ENCODE measurements at places on chromosomes 6 and 20. TPM values are rescaled to one million over a fixed set of nuclear protein-coding genes. Genes with fewer than 3 reads are reported as not detected.
A peak's percentile ranks its signal among the peaks of the same experiment; 100 is the strongest.

KIF25 gene
- total RNA-seq, result not detected

C6orf58 gene
- total RNA-seq, result not detected

CABLES2 gene
- 0.85 TPM for total RNA-seq

GPRC6A gene
- total RNA-seq, result not detected

ENPP5 gene
- not detected for total RNA-seq

MMP24 gene
- total RNA-seq, result 0.88 TPM

KHDRBS2 gene
- total RNA-seq, result not detected

NR2E1 gene
- total RNA-seq, result not detected

SDC4 gene
- 79.3 TPM for total RNA-seq

NOTCH4 gene
- total RNA-seq, result 44.3 TPM

SRMS gene
- total RNA-seq, result not detected

GINS1 gene
- 20.8 TPM for total RNA-seq

PGBD1 gene
- total RNA-seq, result 10.2 TPM

DNA sequence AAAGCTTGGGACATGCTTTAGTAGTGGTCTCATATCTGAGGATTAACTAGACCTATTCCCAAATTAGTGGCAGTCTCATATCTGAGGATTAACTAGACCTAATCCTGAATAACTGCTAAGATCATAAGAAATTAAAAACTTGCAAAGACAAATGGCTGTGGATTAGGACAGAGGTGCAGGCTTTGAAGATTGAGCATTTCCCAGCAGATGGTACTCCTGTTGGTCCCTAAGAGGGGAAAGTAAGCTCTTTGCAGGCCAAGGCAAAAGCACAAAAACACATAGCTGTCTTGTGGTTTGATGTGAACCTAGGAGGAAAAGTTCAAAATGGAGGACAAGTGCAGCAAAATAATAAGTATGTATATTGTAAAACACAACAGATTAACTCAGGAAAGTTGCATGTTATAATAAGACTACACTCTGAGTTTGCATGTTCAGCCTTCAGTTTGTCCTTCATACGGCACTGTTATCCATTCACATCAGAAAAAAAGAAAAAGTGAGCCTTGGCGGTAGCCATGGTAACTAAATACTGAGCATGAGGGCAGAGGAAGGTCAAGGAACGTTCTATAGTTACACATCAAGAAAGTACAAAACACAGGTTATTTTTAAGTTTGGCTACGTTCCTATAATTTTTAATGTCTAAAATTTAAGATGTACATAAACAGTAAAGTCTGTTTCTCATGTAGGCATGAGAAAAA lies 62.8 kb downstream of the FILIP1 start:
- DNase-seq, result peak; percentile 76

DNA sequence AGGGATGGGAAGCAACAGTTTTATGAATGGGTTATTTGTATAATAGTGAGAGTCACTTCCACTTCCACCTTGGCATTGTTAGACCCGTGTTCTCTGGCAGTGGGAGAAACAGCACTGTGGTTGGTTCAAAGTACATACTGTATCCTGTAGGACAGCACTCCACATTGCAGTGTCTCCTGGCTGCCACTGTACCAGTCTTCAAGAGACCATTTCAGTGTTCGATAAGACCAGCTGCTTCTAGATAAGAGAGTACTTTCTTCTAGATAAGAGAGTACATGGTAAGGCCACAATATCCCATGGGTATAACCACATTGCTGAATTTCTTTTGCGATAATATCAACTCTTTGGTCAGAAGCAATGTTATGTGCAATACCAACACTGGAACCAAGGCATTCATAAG lies 28.8 kb downstream of the FITM2 start:
- DNase-seq, result no peak

GRCh38 chr20:15642109-15642508 lies 931.1 kb downstream of the KIF16B start:
- no peak for DNase-seq

- DNase-seq, result no peak
Measured at GRCh38 chr6:30267423-30267822, 54.2 kb upstream of the TRIM26 start.

- DNase-seq, result no peak
Measured at GRCh38 chr20:4111440-4112411, 96.4 kb upstream of the RNF24 start.

GRCh38 chr6:46254331-46254730 lies 83.6 kb upstream of the ENPP5 start:
- DNase-seq, result no peak

DNA sequence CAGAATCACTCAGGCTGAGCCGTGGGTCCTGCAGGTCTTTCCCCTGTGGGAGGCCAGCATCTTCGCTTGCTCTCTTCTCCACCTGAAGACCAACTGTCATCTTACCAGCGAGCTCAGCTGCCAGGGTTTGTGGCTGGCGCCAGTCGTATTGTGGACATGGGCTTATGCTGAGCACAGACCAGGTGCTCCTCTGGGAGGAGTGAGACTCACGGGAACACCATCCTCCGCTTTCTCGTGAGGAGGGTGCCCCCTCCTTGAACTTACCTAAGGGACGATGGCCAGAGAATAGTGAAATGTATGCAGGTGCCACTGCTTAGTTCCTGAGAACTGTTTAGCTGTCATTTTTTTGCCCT lies 17.1 kb downstream of the WRNIP1 start:
- DNase-seq, result no peak

GRCh38 chr20:33840160-33840559 lies 29.0 kb downstream of the CHMP4B start:
- no peak for DNase-seq

- DNase-seq, result no peak
Measured at GRCh38 chr6:90080876-90081481, 186.7 kb downstream of the GJA10 start.

GRCh38 chr6:74780831-74781230 lies 425.0 kb downstream of the COL12A1 start:
- no peak for DNase-seq

GRCh38 chr20:62723351-62723750 lies 14.7 kb downstream of the NTSR1 start:
- peak; percentile 63 for DNase-seq

DNA sequence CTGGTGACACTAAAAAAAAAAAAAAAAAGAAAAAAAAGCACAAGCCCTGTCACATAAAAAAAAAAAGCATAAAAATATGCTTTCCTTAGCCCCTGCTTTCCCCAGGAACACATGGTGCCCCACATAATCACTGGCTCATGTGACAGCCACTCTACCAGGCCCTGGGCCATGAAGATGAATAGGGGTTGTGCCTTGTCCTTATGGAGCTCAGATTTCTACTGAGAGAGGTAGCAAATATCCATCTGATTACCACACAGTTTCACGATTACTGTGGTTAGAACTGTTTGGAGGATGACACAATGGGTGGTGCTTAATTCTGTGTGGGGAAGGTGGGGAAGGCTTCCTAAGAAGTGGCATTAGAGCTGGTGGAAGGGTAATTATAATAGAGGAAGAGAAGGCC lies 9.3 kb downstream of the RAET1E start:
- DNase-seq, result no peak

GRCh38 chr20:9389346-9389745 lies 125.0 kb upstream of the LAMP5 start:
- DNase-seq, result no peak

DNA sequence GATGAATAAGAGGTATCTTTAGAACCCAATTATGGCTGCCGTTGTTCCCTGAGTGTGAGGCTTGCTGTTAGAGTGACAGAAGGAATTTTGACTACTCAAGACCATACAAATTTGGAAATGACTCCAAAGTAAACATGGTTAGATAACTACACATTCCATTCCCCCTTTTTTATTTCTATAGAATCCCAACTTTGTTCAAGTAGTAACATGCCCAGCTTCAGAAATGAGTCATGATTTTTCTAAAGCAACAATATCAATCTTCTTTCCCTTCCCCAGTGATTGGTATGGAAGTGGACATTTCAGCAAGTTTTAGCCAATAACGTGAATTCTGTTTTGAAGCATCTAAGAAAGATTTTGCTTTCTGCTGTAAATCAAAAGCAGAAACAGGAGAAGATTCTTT lies 37.8 kb downstream of the HCRTR2 start:
- no peak for DNase-seq

- no peak for DNase-seq
Measured at GRCh38 chr6:19632230-19632629, 204.9 kb upstream of the ID4 start.

- no peak for DNase-seq
Measured at GRCh38 chr6:27149150-27149549, 98.4 kb upstream of the PRSS16 start.

DNA sequence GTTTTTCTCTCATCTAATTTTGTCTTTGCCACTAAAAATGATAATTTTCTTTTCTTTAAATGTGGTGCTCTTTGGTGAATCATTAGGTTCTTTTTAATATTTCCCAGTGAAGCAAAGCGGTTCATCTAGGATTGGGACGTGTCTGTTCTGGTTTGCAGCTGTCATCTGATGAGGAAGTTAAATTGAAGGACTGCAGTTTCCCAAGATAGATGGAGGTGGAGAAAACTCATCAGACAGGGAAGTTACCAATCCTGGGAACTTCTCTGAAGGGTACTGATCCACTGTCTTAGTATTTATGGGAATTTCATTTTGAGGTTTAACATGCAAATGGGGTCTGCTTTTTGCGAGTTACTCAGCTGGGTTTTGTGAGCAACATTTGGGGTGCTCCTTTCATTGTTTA lies 2.4 kb upstream of the AARS2 start:
- DNase-seq, result no peak

DNA sequence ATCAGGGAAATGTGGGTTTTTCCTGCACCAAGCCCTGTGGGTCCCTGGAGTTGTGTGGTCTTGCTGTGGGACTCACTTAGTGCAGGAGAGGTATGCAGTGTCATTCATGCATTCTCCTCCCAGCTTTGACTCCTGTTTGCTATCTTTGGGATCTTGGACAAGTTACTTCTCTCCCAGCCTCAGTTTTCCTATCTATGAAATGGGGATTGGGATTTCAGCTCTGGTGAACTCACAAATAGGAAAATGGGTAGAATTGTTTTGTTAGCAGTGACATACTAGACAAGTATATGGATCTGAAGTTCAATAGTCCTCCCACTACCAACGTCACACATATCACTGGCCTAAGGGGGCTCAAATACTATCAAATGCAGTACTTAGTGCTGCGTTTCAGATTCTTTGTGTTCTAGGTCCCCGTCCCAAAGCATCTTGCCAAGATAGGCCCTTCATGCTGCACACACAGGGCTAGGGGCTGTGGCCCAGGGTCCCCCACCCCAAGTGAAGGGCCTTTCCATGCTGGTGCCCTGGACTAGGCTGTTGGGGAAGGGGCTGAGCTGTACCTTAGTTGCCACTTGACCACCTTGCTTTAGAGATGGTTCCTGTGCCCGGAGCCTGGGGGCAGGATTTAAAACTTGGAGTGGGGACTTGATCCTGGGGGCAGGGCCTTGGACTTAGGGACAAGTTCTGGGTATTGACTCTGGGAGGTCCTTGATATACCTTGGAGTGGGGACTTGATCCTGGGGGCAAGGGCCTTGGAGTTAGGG lies 98.0 kb downstream of the TOX2 start:
- DNase-seq, result no peak

DNA sequence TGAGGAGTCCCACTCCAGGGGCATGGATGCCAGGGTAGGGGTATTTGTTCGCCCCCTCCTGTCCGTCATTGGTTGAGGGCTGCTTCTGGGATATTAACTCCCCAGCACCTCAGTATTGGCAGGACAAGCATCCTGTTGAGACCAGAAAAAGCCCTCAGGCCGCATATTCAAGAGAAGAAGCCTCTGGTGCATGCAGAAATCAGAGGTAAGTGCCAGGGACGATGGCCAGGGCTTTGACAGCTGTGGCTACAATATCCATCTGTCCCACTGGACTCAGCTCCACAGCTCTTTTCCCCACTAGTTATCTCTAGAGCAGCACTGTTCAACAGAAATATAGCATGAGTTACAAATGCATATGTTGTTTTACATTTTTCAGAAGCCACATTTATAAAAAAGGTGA lies 651.3 kb downstream of the KIF16B start:
- no peak for DNase-seq

- no peak for DNase-seq
Measured at GRCh38 chr20:44450903-44451450, 24.7 kb upstream of the TTPAL start.

DNA sequence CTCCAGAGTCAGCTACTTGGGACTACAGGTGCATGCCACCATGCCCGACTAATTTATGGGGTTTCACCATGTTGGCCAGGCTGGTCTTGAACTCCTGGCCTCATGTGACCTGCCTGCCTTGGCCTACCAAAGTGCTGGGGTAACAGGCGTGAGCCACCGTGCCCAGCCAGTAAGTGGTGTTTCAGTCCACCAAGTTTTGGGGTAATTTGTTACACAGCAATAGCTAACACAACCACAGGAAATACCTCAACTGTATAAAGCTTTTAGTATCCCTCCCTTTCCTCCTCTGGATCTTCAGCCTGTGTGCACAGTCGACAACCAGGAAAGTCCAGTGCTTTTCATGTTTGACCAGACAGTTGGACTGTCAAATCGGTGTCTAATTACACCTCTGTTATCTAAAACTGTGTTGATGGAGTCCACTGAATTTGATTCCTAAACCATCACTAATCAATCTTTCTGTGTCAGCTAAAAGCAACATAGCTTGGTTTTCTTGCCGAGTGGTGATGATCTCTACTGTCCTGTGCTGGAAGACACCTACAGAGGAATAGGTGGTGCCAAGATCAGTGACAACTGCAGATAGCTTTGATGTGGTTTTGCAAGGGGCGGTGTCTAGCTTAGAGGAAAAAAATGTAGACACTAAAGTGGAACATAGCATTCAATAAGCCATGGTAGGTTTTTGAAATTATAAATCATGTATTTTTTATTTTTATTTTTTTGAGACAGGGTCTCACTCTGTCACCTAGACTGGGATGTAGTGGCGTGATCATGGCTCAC lies 22.2 kb upstream of the ZBTB2 start:
- no peak for DNase-seq

GRCh38 chr20:4766631-4767030 lies 44.9 kb downstream of the PRND start:
- no peak for DNase-seq

DNA sequence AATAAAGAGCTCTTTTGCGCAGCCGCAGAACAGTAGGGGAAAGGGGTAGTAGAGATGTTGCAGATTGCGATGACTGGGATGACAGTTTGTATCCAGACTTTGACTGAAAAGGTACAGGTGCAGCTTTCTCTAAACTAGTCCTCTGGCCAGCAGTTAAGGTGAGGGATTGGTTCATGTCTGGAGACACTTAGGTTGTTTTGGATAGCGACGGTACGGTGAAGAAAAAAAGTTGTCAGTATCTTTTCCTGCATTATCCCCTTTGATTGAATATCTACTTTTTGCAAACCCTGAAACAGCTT lies 537 bp downstream of the PRR3 start:
- no peak for DNase-seq

DNA sequence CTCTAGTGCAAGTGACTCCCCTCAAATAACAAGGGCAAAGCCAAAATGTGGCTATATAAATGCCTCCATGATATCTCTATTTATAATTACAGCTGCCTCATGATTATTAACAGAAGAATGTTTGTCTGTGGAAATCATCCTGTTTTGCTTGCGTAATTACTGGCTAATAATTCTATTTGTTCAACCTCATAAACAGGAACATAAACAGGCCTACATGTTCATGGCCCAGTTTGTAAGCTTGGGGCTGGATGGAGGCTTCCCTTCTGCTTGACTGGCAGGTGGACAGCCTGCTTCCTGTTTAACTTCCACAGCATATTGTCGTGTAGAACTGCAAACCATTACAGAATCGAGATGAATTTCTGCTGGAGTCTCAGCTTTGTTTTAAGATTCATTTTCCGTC lies 766.0 kb upstream of the MAP3K7 start:
- no peak for DNase-seq
